Breast epithelium (tissue), 4 donors: ENCODE measurements at places on chromosomes 6 and 20. TPM values are rescaled to one million over a fixed set of nuclear protein-coding genes. Genes with fewer than 3 reads are reported as not detected.

The ELOVL4 gene
- total RNA-seq, result 1.3 TPM

The TRIM40 gene
- total RNA-seq, result 0.33 TPM

The MUC22 gene
- not detected for total RNA-seq

The CABLES2 gene
- total RNA-seq, result 1.8 TPM

The MTO1 gene
- 34.4 TPM for total RNA-seq

The DAAM2 gene
- 41.3 TPM for total RNA-seq

The CDYL gene
- 40.0 TPM for total RNA-seq

The LSM2 gene
- total RNA-seq, result 39.7 TPM

The PHF3 gene
- total RNA-seq, result 76.0 TPM

The UST gene
- total RNA-seq, result 28.8 TPM

The WFDC10B gene
- total RNA-seq, result not detected

The RTEL1 gene
- total RNA-seq, result 15.1 TPM

The TAF8 gene
- 15.7 TPM for total RNA-seq

The EGFL8 gene
- total RNA-seq, result 19.6 TPM

The METTL24 gene
- 6.6 TPM for total RNA-seq

The SLPI gene
- 30.6 TPM for total RNA-seq

The PRPH2 gene
- total RNA-seq, result not detected

The ARFGEF3 gene
- total RNA-seq, result 28.1 TPM

The SLC17A3 gene
- total RNA-seq, result not detected

The OLIG3 gene
- not detected for total RNA-seq

The MUCL3 gene
- not detected for total RNA-seq

The IL17F gene
- not detected for total RNA-seq

The ENPP1 gene
- 51.5 TPM for total RNA-seq

The TOX2 gene
- 0.66 TPM for total RNA-seq

The HLA-DPA1 gene
- total RNA-seq, result 116 TPM
